Islet precursor cell (in vitro differentiated cells): ENCODE measurements at places on chromosomes 13 and 19.

DNA sequence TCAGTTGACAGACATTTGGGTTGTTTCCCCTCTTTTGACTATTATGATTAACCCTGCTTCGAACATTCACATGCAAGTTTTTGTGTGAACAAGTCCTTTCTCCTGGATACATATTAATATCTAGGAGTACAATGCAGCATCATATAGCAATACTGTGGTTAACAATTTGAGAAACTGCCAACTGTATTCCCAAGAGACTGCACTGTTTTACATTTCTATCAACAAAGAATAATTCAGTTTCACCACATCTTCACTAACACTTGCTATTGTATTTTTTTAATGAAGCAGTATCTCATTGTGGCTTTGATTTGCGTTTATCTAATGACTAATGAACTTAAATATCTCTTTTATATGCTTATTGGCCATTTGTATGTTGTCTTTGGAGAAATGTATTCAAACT, 184.6 kb upstream of the NBEA start:
- DNase-seq: no peak

- DNase-seq: no peak
Measured at GRCh38 chr13:51241720-51242119, 19.5 kb downstream of the FAM124A start.

GRCh38 chr13:36919171-36919832, 736 bp downstream of the SMAD9 start:
- DNase-seq: peak; percentile 87

DNA sequence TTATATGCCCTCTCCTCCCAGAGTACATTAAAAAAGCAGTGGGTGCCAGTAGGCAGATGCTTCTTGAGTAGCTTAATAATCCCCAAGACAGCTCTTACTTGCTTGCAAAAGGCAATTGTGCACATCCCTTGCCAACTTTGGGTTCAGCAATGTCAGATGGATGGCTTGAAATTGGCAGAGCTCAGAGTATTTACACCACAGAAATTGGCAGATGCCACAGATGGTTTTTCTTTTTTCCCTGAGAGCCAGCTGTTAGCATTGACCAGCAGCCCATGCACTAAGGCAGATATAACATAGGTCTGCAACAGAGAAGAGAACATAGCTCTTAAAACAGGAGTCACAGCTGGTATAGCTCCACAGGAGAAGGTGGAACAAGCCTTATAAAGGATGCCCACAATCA, 18.4 kb upstream of the RNASEH2B start:
- no peak for DNase-seq

DNA sequence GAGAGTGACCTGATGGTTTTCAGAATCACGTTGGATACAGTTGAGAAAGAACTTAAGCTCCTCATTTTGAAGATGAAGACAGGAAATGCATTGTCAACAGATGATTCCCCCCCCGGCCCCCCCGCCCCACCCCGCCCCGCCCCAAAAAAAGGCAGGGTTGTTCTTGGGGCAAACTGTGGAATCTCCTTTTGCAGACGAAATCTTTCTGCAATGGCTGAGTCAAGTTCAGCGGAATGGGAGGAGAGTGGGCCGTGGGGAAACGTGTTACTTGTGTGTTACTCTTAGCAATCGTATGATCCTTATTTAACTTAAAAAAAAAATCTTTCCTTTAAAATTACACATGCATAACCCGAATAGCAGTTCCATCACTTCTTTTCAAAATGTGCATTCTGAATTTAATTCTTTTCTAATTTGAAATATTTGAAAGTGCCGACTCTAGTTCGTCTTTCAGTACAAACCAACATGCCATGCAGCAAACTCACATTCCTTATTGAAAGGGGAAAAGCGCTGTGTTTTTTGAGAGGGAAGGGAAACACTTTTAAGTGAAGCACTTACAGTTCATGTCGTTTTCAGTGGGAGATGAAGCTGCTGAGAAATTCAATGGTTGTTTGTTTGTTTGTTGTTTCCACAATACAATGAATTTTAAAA, 348.5 kb upstream of the ARGLU1 start:
- DNase-seq: no peak

GRCh38 chr13:41706152-41706551, 248.8 kb downstream of the RGCC start:
- no peak for DNase-seq

- no peak for DNase-seq
Measured at GRCh38 chr13:73210218-73210883, 151.5 kb downstream of the KLF5 start.

DNA sequence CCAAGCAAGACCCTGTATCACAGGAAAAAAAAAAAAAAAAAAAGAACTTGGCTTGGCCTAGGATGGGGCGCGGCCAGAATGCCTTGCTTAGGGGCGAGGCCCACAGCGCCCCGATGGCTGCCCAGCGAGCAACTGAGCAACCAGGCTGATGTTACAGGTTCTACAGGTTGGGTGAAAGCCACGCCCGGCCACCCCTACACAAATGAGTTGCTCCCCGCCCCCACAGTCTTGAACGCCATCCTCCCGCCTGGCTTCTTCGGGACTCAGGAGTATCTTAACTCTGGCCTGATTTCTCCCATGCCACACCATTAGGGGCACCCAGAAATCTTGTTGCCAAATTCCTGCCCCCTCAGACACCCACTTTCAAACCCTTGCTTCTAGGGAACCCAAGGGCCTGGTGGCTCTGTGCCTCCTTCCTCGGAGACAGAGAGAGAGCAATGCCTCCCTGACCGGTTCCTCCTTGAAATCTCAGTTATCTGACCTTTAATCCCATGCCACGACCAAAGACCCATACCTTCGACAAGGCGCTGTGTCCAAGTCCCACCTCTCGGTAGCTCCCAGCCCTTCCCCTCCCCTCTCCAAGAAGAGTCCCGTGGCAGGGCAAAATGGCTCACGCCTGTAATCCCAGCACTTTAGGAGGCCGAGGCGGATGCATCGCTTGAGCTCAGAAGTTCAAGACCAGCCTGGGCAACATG, 1.1 kb upstream of the CBLC start:
- DNase-seq: no peak

DNA sequence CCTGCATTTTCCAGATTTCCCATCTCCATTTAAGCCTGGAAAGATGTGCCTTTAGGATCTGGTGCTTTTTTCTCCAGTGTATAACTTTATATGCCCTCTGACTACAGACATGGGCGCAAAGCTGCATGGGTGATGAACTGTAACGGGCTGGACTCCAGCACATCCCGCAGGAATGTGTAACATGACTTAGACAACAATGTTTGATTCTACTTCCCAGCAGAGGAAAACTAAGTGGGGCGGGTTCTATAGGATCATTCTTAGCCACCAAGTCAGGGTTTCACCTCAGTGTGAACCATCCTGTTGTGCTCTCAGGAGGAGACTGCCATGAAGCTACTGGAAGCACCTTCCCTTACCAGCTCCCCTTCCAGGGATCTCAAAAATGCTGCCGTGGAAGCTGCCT, 93.2 kb upstream of the SERP2 start:
- no peak for DNase-seq

DNA sequence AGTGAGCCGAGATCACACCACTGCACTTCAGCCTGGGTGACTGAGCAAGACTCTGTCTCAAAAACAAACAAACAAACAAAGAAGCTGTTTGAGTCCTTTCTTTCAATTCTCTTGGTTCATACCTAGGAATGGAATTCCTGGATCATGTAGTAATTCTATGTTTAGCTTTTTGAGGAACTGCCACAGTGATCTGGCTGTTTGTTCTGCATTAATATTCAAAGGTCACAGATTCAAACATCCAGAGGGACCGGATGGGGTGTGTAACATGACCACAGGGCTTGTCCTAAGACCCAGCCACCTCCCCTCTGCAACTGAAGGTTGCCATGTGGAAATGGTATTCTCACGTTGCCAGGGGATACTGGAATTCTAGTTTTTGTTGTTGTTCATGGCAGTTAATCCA, 10.2 kb downstream of the COLGALT1 start:
- DNase-seq: no peak

GRCh38 chr13:75754936-75755335, 118.8 kb downstream of the LMO7 start:
- no peak for DNase-seq

- DNase-seq: peak; percentile 72
Measured at GRCh38 chr13:77521595-77522367, 13.7 kb upstream of the SCEL start.

- DNase-seq: peak; percentile 99
Measured at GRCh38 chr13:33285420-33286124, at the start of gene STARD13. TSS of gene STARD13 (minus strand) at chr13:33285755. CDS start at chr13:33285638, 117 bp downstream.

DNA sequence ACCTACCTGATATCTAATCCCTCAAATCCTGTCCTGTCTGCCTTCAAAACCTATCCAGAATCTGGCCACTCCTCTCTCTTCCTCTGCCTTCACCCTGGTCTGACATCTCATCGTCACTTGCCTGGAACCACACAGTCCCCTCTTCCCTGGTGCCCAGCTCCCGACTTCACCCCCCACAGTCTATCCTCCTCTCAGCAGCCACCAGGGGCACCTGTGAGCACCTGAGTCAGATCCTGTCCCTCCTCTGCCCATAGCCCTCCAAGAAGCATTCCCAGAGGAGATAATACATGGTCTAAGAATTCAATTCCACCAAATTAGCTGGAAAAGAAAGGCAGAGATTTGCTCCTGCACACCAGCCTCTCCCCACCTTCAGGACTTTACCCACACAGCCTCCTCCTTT, 48.9 kb downstream of the ZNRF4 start:
- no peak for DNase-seq

GRCh38 chr13:24734950-24735349, 29.0 kb upstream of the RNF17 start:
- no peak for DNase-seq

DNA sequence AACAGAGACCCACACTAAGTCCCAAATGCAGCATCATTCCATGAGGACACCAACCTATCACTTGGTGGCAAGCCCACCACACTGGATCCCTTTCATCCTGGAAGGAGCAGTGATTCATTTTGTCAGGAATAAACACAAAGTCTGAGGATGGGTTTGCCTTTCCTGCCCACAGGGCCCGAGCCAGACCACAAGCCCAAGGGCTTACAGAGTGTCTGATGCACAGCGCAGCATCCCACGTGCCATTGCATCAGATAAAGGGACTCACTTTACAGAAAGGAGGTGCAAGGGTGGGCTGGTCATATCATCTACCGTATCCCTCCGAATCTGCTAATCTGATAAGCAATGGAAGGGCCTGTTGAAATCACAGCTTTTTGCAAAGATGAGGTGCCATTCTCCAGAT, 12.2 kb upstream of the KCTD15 start:
- no peak for DNase-seq

GRCh38 chr13:39297664-39298171, 259.5 kb downstream of the NHLRC3 start:
- DNase-seq: no peak

DNA sequence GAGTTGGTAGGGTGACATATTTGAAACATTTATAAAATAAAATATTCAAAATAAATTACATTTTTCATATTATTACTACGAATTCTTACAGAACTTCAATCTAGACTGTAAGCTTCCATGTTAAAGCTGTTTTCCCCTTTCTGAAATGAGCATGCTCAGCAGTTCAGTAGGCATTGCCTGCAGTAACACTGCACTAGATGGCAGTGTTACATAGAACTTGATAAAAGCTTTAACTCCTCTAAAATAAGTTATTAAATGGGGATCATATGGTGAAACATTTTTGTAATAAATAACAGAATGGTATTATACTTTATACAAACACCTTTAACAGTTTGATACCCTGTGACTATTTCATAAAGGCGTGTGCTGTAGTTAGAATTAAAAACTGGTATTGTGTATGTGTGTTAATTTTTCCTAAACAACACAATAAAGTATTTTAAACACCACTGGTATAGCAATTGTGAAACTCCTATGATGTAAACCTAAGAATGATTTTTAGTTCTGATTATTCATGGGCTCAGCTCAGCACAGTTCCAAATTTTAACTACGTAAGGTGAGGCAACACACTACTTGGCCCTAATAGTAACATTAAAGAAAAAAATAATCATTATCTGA, 11.6 kb upstream of the GPR18 start:
- DNase-seq: no peak

DNA sequence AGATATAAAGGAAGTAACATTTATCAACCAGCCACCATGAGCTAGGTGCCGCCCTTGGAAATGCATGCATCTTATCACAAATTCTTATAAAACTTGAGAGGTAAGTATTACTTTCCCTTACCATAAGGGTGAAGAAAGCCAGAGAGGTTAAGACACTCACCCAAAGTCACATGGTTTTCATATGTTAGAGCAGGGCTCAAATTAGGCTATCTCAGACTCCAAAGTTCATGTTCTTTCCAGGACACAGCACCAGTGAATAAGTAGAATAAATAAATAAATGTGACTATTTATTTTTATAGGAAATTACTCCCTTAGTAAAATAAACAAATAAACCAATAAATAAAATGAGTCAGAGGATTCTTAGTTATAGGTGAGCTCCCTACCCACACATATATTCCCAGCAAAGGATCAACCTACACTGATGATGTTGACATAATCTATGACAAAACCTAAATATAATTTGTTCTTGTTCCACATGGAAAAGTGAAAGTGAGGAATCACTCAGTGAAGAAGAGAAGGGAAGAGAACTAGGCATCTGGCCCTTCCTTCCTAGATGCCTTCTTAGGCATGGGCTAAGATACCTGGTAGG, 27.2 kb downstream of the SPRY2 start:
- DNase-seq: no peak

GRCh38 chr13:87131611-87132010, 539.6 kb upstream of the SLITRK5 start:
- DNase-seq: no peak

DNA sequence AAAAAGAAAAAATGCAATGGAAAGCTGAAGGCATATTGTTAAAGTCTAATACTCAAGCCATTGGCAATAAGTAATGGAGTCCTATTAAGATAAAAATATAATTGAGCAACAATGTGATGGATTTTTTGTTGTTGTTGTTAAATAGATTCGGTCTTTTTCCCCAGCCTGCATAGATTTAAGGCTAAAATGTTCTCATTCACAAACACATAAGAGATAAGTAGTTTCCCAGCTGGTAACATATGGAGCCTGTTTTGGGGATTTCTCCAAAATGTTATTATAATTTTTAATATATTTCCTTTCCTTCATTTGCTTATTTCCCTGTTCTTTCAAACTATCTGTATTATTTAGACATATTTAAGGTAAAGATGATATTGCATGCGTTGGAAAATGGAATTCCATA, 1149.1 kb upstream of the PRR20A start:
- no peak for DNase-seq
